ENCODE measurements at places on chromosomes 3 and 15.

GRCh38 chr3:136262559-136262958 is 12.4 kb downstream of the PCCB start:
- no peak for DNase-seq

DNA sequence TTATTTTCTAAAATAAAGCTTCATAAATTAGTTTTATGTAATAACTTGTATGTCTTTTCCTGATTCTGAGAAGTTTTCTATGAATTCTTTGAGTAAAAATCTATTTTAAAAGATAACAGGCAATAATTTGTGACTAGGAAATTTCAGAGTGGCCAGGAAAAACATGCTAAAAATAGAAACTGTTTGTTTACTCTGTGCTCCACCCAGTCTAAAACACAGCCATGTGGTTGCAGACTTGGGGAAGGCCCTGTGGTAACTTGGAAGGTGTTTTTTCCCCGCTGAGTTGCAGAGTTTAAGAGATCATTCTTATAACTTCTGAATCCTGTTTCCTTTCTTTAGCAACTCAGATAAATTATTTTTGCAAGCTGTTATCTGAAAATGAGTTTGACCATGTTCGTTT is 21.9 kb downstream of the PLCL2 start:
- no peak for DNase-seq

DNA sequence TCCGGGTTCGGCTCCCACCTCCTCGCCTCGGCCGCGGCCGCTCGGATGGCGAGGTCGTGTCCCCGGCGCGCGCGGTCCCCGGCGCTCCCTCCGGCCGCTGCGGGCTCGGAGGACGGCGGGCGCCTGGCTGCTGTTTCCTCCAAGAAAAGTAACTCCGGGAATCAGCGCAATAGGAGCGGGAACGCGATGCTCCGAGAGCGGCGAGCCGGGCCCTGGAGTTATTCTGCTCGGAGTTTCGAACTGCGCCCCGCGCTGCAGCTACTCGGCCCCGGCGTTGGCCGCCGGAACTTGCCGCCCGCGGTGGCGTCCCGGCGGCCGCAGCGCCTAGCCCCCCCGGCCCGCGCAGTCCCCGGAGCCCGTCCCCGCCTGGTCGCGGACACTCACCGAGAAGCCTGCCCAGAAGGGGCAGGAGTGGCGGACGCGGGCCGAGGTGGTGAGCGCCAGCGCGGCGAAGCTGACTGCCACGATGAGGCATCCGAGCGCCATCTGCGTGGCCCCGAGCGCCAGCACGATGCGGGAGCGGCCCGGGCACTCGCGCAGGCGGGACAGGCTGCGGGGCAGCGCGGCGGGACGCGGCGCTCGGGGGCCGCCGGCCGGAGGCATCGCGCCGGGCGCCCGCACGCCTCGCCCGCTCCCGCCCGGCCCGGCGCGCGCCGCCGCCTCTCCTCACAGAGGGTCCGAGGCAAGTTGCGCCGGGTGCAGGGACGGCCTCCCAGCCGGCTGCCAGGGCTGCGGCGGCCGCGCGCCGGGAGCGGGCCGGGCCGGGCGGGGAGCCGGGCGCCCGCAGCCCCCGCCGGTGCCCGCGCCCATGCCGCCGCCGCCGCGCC is 251.9 kb downstream of the TJP1 start:
- no peak for DNase-seq

GRCh38 chr3:6228958-6229683 is 631.8 kb upstream of the GRM7 start:
- no peak for DNase-seq

DNA sequence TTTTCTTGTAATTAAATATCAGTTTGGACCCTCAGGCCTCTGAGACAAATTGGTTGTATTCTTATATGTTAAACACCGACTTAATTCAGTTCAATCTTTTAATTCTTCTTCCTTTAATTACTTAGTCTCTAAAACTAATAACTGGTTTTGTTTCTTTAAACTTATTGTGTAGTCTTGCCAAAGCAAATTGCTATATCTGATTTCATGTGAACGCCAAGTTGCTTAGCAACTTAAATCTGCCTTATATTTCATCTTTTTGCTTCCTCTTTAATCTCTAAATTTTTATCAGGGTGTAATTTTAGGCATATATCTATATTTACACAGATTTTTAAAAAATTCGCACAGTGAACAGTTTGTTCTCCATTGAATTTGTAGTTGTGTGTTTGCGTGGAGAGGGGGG is 82.2 kb downstream of the CADM2 start:
- DNase-seq = no peak

DNA sequence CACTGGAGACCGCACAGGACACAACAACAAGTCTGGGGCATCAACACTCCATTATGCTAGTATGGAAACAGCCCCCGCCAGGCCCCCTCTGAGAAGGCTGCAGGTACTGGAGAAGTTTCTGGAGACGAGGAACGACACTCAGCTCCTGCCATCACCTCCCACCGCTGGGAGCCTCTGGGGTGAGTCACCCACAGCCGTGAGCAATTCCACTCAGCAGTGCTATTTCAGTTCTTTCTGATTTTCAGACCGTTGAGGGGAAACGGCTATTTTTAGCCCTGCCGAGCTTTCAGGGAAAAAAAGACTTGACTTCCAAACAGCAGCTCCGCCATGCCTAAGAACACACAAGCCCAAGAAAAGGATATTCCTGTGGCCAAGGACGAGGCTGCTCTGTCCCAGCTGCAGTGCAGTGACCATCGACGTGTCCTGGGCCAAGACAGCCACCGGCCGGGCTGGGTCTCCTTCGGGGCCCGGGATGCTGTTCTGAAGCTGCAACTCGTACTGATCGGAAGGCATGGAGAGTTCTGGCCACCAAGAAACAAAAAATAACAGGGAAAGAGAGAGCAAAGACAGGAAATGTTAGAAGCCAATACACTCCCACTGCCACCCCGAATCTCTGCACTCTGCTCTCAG is 40.8 kb downstream of the NUP210 start:
- DNase-seq = no peak

- no peak for DNase-seq
These were observed 155.6 kb downstream of the GOLGA6L4 start for GRCh38 chr15:84391191-84391590.

- DNase-seq = no peak
These were observed 160.0 kb upstream of the NSMCE3 start for GRCh38 chr15:29429584-29429983.

GRCh38 chr3:49826016-49826415 is 12.3 kb upstream of the UBA7 start:
- no peak for DNase-seq

DNA sequence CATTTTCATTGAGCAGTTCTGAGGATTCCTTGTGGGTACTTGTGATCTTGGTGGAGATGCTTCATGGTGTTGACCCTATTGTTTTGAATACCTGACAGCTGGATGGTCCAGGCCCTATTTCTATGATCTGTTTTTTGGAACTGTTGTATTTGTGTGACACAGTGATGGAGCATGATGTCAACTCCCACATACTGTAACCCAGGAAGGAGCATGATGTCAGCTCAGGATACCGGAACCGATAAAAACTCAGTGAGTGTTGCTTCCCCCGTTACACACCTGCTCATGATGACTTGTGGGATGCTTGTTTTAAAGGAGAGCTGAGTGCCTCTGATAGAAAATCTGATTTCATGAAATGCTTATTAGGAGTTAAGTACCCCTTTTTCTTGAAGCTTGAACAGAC is 45.1 kb downstream of the ZBTB38 start:
- DNase-seq = no peak

DNA sequence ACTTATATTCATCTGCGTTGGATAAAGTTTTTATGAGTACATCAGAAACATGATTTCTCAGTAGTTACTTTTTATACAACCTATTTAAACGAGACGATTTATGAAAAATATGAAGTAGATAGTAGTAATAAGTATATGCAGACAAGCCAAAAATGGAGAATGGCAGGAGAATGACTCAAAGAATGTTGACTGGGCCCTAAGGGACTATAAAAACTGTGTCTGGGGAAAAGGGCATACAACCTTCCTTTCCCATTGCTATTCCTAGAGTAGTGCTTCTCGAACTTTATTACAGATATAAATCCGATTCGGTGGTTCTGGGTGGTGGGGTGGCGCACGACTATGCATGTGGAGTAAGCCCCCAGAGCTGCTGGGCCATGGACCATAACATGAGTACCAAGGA is 558.5 kb downstream of the FOXP1 start:
- DNase-seq = no peak

DNA sequence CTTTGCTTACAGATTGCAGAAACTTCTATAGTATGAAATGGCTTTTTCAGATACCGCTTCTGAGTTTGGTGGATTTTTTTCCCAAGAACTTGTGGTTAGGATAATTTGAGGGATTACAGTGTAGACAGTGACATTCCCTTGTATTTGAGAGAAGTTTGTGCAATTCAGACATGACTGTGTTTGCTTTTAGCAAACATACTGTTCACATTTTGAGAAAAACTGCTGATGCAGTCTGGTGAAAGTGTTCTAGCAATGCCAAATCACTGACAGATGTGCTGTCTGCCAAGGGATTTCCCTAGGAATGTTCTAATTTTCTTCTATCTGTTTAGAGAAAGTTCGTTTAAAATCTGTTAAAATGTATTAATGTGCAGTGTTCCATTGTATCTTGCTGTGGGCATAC is 652.6 kb downstream of the FHIT start:
- DNase-seq = no peak

DNA sequence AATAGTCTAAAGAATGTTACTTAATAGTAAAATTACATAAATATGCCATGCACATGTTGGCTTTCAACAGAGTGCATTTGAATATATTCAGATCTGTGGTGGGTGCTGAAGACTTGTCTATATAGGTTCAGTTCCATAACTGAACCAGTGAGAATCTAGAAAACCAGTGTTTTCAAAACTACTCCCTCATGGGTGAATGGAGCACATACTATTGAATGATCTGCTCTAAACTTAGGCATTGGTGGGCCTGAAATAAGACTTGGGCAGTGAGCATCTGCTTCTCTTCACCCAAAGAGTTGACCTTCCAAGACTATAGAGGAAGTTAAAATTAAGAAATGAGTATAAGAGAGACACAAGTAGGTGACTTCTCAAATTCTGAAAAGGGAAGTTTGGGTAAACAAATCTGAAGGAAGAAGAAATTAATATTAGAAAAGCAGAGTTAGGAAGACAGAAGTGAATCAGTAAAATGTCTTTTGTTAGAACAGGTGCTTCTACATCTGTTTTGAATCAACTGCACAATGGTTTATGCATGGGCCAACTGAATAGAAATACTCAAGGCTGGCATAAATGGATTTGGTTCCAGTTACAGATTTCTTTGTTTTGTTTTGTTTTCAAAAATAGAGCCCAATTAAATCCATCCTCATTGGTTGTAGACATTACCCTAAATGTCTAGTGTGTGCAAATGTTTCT is 19.3 kb downstream of the ALCAM start:
- DNase-seq = no peak

- DNase-seq = no peak
These were observed at the start of gene CNTN4 for GRCh38 chr3:2098398-2099027. TSS of gene CNTN4 (plus strand) at chr3:2098866.

DNA sequence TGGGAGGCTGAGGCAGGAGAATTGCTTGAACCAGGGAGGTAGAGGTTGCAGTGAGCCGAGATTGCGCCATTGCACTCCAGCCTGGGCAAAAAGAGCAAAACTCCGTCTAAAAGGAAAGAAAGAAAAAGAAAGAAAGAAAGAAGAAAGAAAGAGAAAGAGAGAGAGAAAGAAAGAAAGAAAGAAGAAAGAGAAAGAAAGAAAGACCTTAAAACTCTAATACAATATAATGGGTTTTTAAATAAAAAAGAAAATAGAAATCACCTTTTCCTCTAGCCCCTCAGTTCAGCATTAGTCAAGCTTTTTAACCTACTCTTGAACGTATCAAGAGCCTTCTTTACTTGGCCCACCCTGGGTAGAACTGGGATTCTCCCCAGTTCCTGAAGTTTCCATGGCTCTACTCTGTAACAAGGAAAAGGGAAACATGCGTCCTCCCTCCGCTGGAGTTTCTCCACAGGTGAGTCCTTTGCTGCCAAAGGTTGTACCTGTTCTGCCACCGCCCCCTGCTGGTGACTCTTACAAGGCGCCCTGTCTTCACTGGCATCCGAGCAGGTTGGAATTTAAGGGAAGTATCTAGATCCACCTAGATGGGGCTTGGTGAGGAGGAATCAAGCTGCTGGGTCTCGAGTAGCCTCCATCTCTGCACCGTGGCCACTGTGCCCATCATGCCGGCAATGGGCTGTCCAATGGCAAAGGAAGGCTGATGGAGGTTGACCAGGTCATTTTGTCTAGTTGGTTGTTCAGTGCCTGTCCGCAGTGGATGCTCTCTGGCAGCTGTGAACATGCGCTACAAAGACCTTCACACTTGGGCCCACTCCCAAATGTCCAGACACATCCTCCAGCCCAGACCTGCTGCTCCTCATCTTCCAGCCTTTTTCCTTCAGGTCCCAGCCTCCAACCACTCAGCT is 20.6 kb upstream of the EPHB3 start:
- peak; percentile 53 for DNase-seq

- no peak for DNase-seq
These were observed 17.2 kb upstream of the TCAIM start for GRCh38 chr3:44321335-44321734.

DNA sequence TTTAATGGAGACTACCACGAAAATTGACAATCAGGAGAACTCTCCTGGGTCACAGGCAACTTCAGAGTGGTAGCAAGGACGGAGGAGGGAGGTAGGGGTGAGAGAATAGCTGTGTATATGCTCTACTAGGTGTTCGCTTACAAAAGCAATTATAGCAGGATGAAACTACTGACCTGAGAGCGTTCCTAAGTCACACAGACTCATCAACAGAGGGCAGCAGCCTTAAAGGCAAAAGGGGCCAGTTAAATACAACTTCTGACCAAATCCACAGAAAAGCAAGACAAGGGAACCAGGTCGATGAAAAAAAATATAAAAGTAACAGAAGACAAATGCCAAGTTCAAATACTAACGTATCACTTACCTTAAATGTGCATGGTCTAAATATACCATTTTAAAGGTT is 894.6 kb downstream of the PLOD2 start:
- DNase-seq = no peak
